ENCODE measurements at places on chromosomes 1 and 21.

- DNase-seq = no peak
Observed at GRCh38 chr21:33059380-33059841, 10.5 kb upstream of the OLIG1 start.

DNA sequence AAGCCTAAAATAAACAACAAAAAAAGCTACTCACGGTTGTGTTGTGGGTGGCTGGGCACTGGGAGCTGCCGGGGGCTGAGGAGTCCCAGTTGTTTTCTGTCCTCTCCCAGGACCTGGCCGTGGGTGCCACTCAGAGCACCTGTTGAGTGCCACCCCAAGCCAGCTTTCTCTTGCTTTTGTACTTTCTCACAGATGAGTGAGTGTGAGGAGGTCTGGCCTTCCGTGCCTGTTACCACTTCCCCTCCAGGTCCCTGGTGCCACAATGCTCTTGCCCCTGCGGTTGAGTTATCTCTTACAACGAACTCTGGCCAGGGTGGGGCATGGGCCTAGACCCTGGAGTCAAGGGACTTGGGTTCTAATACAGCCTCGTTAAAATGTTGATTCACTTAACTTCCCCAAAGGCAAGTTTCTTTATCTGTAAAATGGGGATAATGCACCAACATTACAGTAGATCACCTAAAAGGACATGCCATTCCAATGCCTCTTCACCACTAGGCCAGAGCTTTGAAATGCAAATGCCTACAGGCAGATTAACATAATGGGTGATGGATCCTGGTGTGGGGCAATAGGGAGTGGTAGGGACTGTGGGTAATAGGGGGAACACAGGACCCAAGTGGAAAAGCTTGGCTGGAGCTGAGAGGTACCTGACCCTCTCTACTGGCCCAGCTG is at the start of gene CNR2:
CNR2 (minus strand) TSS at position 151 of the 669 bp plus-strand sequence. CDS start 37,745 bp downstream, outside the sequence.
- no peak for DNase-seq

GRCh38 chr1:183635099-183635605 is 431 bp downstream of the ARPC5 start:
- no peak for DNase-seq

DNA sequence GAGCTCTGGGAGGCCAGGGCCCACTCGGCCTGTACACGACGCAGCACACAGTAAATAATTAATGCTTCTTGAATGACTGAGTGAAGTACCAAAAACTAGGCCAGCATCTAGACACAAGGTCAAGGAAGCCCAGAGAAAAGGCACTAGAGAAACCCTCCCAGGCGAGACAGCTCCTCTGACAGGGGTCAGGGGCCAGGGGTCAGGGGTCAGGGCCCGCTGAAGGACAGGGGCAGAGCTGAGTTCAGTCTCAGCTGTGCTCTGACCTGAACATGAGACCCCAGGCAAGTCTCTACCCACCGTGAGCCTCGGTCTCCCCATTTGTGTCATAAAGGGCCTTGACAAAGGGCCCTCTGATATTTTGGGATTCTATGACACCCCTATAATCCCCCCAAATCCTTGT is 56.4 kb downstream of the LDLRAD2 start:
- DNase-seq = no peak

DNA sequence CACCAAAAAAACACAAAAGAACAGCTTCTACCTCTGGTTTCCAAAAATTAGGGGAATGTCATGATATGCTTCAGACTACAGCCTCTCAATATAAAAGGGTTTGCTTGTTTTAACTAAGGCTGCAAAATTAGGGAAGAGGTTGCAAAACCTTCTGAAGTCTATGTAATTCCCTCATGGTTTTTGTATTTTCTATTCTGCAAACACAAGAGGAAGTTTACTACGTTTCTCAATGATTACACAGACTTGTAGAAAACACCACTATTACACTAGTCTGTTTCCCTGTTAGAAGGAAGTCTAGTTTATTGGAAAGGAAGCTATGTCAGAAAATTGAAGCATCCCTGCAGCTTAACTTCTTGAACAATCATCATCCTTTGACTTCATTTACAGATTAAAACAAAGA is 229.7 kb upstream of the FMN2 start:
- DNase-seq = no peak

Data from hypothalamus (tissue), 51 donors.